ENCODE measurements at places on chromosomes 4 and X.

- H3K27me3 ChIP-seq: no peaks in the 10 kb centered on the region
- H3K4me1 ChIP-seq: no peaks in the 10 kb centered on the region
- H3K27ac ChIP-seq: no peak overlapping the region
- DNase-seq: no peak
- H3K4me3 ChIP-seq: no peak overlapping the region
- no peaks in the 10 kb centered on the region for H3K36me3 ChIP-seq
Measured at GRCh38 chr4:91118597-91118996, 991.4 kb downstream of the CCSER1 start.

DNA sequence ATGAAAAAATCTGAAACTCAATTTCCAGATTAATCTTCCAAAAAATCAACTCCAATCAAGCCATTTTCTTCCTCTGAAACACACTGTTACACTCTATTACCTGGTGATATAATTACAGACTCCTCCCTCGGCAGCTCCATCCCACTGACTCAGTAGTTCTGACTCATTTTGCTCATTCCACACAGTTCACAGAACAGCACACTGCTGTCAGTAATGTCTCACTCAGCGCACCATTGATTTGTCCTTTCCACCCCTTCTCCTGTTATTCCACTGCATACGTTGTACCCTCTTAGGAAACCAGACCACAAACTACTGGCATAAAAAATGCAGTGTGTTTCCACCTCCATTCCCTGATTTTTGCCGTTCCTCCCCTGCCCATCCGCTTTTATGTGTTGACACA is 212.7 kb downstream of the SLIT2 start:
- no peak overlapping the region for H3K4me3 ChIP-seq
- no peak overlapping the region for H3K27ac ChIP-seq
- H3K36me3 ChIP-seq: no peaks in the 10 kb centered on the region
- DNase-seq: no peak
- H3K4me1 ChIP-seq: no peaks in the 10 kb centered on the region
- no peaks in the 10 kb centered on the region for H3K27me3 ChIP-seq

GRCh38 chr4:39415678-39416283 is 9.1 kb downstream of the KLB start:
- H3K27me3 ChIP-seq: no peaks in the 10 kb centered on the region
- H3K27ac ChIP-seq: no peak overlapping the region
- no peaks in the 10 kb centered on the region for H3K36me3 ChIP-seq
- no peak for DNase-seq
- H3K4me3 ChIP-seq: no peak overlapping the region

DNA sequence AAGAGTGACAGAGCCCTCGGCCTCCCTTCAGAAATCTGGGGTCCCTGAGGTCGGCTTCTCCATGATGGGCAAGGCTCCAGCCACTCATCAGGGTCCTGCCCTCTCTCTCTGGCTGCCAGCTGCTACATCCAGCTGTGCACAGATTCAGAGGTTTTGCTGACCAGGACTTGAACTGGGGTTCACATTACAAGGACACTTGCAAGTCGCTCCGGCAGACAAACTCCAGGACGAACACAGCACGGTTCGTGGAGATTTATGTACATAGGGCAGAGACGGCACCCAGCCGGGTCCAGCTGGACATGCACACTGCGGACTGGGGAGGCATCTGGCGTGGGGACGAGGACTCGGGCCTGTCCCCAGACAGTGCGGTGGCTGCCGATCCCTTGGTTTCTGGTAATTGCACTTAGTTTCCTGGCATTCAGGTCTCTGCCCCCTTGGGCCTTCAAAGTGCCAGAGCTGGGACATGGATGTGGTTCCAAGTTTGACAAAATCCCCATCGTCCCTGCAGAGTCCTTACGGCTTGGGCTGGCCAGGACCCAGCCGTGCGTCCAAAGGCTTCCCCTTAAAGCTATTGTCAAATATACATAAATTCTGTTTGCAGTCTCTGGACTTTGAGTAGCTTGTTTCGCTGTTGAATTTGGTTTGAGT is 6.2 kb upstream of the C4orf50 start:
- DNase-seq: no peak
- H3K27ac ChIP-seq: no peak overlapping the region
- no peaks in the 10 kb centered on the region for H3K27me3 ChIP-seq

DNA sequence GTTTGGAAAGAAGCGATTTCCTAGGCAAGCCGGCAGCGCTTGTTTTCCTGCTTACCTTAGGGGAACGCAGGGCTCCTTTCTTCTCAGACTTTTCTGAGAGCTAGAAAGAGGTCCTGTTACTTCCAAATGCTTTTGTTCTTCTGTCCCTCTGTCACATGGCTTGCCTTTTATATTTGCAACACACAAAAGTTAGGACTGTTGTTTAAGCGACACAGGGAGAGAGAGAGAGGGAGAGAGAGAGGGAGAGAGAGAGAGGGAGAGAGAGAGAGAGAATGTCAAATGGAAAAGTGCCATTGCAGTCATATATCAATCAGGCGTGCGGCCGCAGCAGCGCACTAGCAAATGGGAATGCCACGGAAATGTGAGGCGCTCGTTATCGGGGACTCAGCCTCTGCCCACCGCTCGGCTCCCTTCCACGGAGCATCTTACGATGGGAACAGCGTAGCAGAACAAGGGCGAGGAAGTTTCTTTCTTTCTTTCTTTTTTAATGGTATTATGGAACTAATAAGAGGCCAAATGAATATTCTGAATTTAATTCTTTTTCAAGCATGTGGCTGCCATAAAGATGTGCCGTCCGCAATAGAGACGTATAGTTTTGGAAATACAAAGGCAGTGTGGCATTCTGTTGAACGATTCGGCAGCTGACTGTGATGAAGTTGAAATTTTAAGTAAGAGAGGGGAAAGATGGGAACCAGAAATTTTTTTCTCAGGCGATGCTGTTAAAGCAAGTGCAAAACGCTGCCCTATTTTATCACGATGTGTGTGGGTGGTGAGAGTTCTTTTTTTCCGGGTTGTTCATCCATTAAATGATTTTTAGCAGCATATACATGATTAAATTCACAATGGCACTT is at the start of gene NDP:
NDP (minus strand) TSS at position 142 of the 851 bp plus-strand sequence. CDS start 14,745 bp downstream, outside the sequence.
- no peaks in the 10 kb centered on the region for H3K4me1 ChIP-seq
- H3K36me3 ChIP-seq: no peaks in the 10 kb centered on the region
- H3K27ac ChIP-seq: no peak within 1 kb of the TSS
- H3K27me3 ChIP-seq: peaks cover 24% of the 10 kb centered on the region
- no peak within 1 kb of the TSS for H3K4me3 ChIP-seq

DNA sequence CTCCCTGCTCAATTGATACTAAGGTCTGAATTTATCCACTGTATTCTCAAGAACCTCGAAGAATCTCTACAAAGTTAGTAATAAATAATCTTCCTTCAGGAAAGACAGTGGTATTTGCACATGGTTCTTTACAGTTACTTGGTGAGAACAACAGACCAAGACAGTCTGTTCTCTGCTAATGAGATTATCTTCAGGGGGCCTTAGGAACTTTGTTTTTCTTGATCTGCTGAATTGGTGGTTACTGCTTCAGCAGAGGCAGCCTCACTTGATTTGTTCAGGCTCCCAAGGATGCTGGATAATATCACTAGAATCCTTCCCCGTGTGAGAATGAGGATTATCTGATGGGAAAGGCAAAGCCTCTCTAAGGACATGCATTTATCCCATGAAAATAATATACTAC is 64.8 kb downstream of the CBR4 start:
- H3K36me3 ChIP-seq: no peaks in the 10 kb centered on the region
- DNase-seq: no peak
- no peaks in the 10 kb centered on the region for H3K4me1 ChIP-seq
- H3K27me3 ChIP-seq: no peaks in the 10 kb centered on the region
- H3K27ac ChIP-seq: no peak overlapping the region
- no peak overlapping the region for H3K4me3 ChIP-seq

Data from CD14-positive monocyte (primary cell).